ENCODE measurements at places on chromosomes 4 and X. TPM values are rescaled to one million over a fixed set of nuclear protein-coding genes. Genes with fewer than 3 reads are reported as not detected.

Gene TIGD4
- total RNA-seq: 0.37 TPM

Gene PPP1R2C
- not detected for total RNA-seq

Gene HELT
- not detected for total RNA-seq

Gene RHOH
- total RNA-seq: 3.2 TPM

Gene SPIN2A
- 1.4 TPM for total RNA-seq

Gene PNMA6A
- total RNA-seq: 1.4 TPM

Gene MTMR1
- 15.6 TPM for total RNA-seq

Gene COX7B2
- total RNA-seq: not detected

Gene SYP
- 1.5 TPM for total RNA-seq

Gene TRIM60
- not detected for total RNA-seq

Gene PNMA5
- total RNA-seq: not detected

Gene FRAS1
- total RNA-seq: 8.1 TPM

Gene SOWAHB
- 0.19 TPM for total RNA-seq

Gene CT45A5
- total RNA-seq: not detected

Gene PCDH10
- total RNA-seq: 4.6 TPM
